ENCODE measurements at places on chromosomes 3 and 15.

GRCh38 chr3:136070953-136071949 lies 105.7 kb downstream of the PPP2R3A start:
- peak; percentile 30 for DNase-seq

DNA sequence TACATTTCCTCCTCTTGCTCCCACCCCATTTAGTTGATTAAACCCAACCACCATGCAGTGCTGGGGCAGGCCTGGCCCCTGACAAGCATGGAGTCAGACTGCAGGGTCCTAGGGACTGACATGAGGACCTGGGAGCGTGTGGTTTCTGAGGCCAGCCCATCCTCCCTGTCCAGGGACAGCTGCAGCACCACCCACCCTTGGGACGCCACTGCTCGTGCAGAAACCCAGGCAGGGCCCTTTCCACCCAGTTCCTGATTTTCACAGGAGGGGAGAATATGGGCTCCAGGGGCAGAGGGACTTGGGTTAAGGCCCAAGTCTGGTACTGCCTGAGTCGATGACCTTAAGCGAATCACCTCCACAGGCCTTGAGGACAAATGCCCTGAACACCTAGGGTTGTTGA lies 23.7 kb downstream of the PLXND1 start:
- DNase-seq, result no peak

DNA sequence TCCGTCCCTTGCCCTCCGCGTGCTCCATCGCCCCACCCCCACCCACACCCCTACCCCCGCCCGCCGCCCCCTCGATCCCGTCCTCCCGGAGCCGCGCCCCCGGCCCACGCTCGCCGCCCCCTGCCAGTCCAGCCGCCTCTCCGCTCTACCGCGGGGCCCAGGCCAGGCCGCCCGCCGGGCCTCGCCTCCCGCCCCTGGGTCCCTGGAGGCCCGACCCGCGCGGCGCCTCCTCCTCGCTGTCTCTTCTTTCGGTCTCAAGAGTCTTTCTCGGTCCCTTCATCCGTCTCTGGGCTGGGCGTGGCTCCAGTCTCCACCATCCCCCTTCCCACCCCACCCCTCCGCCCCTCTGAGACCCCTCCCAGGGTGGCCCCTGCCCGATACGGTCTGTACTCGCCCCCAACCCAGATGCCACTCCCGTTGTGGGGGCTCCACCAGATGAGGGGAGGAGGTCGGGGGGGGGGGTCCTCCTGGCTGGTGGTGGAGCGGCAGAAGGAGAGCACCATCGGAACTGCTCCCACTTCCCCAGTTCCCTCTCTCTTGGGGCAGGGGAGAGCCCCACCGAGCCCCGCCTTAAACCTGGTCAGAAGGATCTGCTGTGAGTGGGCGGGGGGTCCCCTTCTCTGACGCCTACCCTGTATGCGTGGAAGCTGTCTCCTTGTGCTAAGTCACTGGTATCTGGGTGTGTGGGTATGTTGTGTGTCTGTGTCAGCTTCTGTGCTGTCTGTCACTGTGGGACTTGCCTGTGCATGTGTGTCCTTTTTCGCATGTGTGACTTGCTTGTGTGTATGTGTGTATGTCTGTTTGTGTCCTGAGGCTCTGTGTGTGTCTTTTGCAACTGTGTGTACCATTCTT lies 1.0 kb downstream of the PRKCD start:
- DNase-seq, result peak; percentile 63

GRCh38 chr3:133887803-133888703 lies 7.6 kb downstream of the RAB6B start:
- peak; percentile 81 for DNase-seq

DNA sequence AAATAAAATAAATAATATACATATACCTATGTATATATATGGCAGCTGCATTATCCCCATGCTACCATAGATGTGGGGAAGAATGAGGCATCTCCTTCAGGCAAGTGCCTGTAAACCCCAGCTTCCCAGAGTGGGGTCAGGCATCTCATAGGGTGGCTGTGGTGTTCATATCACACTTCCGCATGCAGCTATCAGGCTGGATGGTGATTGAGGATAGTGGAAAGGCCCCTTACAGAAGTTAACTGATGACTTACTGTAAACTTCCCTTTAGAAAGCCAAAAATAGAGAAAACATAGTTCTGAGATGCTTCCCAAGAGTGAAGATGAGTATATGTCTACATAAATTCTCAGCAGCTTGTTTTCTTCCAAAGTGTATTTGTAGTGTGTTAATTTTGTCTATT lies 3.5 kb upstream of the PP2D1 start:
- DNase-seq, result no peak

DNA sequence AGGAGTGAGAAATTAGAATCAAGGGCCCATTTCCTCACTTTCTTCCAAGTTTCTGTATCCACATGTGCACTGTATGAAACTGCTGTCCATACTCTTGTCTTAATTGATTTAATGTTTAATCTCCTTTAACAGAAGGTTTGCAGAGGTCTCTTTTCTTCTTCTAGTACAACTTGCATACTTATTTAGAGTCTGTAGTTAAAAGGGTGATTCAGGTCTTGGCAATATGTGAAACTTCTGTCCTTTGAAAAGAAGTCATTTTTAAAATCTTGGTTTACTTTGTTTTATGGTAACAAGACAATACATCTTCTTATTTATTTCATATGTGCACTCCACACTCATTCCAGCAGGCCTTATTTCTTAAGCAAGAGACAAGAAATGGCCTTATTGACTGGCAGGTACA lies 25.8 kb downstream of the TMEM45A start:
- DNase-seq, result no peak

GRCh38 chr3:44915702-44916438 lies 41.5 kb downstream of the TGM4 start:
- no peak for DNase-seq

- DNase-seq, result no peak
Observed at GRCh38 chr3:88385090-88385489, 235.3 kb downstream of the C3orf38 start.

DNA sequence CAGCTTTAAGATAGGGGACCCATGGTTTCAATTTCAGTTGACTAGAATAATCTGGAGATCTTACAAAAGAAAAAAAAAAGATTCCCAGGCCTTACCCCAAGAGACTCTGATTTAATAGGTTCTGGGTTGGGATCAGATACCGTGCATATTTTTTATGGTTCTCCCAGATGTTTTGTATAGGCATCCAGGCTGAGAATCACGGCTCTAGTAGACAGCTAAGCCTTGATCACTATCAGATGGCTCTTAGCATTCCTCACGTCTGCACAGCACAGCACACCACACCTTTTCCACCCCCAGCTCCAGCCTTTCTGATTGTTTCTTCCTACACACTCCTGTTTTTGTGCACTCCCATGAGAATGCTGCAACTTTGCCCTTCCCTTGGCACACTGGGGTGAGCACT lies 40.8 kb downstream of the TMEM45A start:
- no peak for DNase-seq

GRCh38 chr3:155491696-155492095 lies 198.2 kb upstream of the STRIT1 start:
- no peak for DNase-seq

- peak; percentile 74 for DNase-seq
Observed at GRCh38 chr15:75454471-75455378, 3.2 kb upstream of the SIN3A start.

DNA sequence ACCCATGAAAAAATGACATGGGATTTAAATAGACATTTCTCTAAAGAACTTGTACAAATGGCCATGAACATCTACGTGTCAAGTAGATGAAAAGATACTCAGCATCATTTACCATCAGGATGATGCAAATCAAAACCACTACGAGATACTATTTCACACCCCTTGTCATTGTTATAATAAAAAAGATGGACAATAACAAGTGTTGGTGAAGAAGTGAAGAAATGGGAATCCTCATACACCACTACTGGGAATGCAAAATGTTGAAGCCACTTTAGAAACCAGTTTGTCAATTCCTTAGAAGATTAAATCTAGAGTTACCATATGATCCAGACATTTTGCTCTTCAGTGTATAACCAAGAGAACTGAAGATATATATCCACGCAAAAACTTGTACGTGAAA lies 57.9 kb downstream of the TIMP4 start:
- DNase-seq, result no peak

DNA sequence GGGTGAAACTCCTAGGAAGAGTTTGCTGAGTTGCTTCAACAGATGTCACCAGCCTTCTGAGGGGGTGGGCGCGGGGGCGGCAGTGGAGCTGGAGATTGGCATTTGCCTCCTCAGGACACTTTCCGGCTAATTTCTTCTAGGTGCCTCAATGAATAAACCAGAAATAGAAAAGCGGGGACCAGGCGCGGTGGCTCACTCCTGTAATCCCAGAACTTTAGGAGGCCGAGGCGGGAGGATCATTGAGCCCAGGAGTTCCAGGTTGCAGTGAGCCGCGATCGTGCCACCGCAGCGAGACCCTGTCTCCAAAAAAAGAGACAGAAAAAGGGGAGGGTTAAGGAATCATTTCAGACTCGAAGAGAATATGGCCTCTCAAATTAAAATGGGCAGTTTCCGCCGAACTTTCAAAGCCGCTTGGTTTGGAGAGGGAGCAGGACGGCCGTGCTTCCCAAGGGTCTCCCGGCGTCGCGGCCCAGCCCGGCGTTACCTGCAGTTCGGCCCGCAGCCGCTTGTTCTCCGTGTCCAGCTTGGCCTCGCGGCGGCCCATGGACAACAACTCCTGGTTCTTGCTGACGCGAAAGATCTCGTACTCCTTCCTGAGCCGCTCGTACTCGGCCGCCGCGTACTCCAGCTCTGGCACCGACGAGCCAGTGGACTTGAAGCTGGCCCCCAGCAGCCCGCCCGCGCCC lies 587 bp downstream of the NPHP3 start:
- peak; percentile 59 for DNase-seq

DNA sequence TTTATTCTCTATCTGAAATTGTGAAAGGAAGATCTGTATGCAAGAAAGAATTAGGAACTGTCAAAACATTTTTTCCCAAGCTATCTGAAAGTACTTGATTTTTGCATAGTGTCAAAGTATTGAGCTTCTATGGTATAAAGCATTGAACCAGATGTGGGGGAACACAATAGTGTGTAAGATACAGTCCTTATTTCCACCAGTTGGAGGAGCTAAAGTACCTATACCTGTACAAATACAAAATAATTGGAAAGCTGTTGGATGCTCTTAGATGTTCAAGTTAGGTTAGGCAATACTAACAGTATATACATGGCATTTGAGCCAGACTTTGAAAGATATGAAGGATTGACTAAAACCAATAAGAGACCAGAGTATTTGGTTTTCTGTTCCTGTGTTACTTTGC lies 148.4 kb downstream of the B3GALNT1 start:
- peak; percentile 50 for DNase-seq

DNA sequence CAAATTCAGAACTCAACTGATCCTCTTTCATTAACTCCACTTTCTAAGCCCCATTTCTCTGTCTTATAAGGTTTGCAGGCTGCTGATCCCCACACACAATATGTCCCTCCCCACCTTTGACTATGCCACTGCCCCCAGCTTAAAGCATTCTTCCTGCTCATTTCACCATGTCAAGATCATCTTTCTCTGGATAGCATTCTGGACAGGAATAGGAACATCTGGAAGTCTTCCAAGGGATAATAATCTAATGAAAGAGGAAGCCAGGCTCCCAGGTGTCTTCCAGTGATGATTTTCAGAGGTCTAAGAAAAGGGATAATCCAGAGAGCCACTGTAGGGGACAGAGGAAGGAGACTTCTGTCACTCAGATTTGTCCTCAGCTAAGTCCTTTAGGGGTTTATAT lies 54.6 kb upstream of the GALNT15 start:
- DNase-seq, result no peak

DNA sequence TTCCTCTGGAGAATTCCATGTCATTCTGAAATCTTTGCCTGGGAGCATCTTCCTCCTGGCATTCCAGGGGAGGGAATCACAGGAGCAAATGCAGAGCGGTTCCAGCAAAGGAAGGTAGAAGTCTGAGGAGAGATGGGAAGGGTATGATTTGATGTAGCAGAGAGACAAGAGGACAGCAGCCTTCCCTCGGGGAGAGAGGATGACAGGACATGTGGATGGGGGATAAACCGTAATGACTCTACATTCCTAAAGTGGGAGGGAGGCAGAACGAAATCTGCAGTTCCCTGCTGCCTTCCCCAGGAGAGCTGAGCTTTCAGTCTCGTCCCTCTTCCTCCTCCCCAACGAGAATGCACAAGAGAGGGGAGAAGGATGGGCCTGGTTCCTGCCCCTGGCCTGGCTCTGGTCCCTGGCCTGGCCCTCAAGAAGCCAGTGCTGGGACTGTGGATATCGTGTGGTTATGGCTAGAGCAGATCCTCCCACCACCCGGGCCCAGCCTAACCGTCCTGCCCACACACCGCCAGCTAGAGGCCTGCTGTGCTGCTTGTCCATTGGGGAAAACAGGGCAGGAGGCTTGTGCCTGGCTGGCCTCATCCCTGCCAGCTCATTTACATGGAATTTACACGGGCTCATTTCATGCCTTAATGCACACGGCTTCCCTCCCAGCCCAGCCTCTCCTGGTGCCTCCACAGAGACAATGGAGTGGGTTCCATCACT lies 26.6 kb downstream of the SEMA7A start:
- DNase-seq, result peak; percentile 70

DNA sequence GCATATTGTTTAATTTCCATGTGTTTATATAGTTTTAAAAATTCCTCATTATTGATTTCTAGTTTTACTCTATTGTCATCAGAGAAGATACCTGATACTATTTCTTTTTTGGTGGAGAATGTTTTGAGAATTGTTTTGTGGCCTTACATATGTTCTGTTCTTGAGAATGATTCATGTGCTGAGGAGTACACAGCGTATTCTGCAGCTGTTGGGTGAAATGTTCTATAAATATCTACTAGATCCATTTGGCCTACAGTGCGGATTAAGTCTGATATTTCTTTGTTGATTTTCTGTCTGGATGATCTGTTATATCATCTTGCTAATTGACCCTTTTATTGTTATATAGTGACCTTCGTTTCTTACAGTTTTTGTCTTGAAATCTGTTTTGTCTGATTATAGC lies 109.7 kb downstream of the UBE2E2 start:
- no peak for DNase-seq

GRCh38 chr3:33826206-33826605 lies 27.8 kb downstream of the PDCD6IP start:
- DNase-seq, result no peak

- DNase-seq, result no peak
Observed at GRCh38 chr3:130941793-130942192, 47.9 kb downstream of the ATP2C1 start.

DNA sequence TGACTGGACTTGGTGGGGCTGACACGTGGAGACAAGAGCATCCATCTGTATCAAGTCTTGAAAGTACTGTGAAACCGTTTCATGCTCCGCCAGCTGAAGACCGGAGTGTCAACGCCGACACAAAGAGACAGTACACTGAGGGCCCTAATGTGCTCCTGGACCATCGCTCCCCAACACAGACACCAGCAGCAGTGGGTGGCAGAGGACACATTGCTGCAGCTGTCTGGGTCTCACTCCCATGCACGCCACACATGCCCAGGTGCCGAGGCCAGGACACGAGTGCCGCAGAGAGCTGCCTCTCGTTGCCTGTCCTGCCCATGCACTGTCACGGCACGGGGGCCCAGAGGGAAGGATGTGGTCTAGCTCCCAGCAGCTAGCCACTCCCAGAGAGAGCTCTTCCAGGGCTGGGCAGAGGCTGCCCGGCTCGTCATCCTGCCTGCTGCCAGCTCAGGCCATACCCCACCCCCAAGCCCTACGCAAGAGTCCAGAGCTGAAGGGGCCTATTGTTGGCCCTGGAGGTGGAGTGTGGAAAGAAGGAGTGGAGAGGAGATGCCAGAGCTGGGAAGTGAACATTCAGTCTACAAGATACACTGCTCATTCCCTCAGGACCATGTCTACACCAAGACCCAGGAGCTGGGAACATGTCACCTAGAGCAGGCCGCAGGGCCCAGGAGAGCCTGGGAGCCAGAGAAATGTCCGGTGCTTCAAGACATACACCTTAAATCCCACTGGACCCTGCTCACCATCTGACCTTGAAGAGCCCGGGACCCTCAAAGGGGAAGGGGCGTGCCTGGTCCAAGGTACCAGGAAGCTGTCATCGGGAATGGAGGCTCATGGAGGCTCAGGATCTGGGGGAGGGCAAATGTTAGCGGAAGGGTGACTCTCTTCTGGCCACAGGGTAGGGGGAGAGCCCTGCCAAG lies 7.7 kb downstream of the TNK2 start:
- peak; percentile 81 for DNase-seq

Data from KBM-7 (cell line).